ENCODE measurements at places on chromosomes 7 and 10.

- DNase-seq, result no peak
Measured at GRCh38 chr7:115096262-115096661, 174.4 kb downstream of the MDFIC start.

- DNase-seq, result no peak
Measured at GRCh38 chr7:159033956-159034355, 110.7 kb downstream of the VIPR2 start.

- peak; percentile 28 for DNase-seq
Measured at GRCh38 chr10:48648172-48648942, 36.3 kb upstream of the WDFY4 start.

- DNase-seq, result no peak
Measured at GRCh38 chr7:95859429-95859828, 87.1 kb downstream of the DYNC1I1 start.

DNA sequence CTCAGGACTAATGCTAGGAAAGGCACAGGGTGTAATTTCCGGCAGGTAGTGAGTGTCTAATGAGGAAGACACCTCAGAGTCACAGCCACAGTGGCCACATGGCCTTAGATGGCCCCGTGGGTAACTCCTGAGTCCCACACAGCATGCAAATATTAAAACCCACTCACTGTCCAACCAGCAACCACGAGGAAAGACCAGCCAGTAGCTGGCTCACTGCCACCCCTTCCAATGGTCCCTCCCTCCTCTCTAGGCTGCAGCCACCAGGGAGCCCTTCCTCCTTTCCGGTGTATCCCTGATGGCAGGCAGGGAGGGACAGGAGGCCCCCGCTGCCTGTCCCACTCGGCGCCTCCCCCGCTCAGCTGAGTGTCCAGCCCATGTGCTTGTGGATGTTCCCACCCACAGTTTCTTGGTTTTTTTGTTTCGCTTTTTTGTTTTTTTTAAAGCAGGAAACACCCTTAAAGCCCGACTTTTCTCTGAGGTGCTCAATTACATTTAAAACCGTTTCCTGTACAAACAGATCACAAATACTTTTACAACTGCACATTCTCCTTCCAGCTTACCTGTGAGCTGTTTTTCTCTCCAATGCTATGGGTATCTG, 9.2 kb downstream of the BNIP3 start:
- DNase-seq, result no peak

- DNase-seq, result no peak
Measured at GRCh38 chr7:69744026-69744425, 145.8 kb downstream of the AUTS2 start.

GRCh38 chr10:133017203-133017601, 70.5 kb upstream of the ADGRA1 start:
- DNase-seq, result no peak

- DNase-seq, result no peak
Measured at GRCh38 chr7:107359520-107360316, 110.1 kb upstream of the GPR22 start.

- DNase-seq, result no peak
Measured at GRCh38 chr10:58921421-58921855, 255.0 kb upstream of the PHYHIPL start.

GRCh38 chr10:118974951-118975350, 54.6 kb upstream of the NANOS1 start:
- DNase-seq, result no peak

DNA sequence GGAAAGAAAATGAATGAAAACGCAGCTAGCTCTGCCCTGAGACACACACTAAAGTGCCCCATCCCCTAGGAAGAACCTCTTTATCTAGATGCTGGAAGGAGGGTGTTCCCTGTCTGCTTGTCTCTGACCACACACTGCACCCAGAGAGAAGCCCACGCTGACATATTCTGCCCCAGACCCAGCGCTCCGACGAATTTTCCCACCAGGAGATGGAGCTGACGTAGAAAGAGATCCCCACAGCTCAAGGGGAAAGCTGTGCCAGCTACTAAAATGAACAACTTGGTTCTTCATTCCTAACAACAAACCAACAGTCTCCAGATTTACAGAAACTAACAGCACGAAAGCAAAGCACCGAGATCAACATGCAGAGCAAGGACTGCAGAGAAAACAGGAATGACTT, 73.3 kb downstream of the KIAA1549 start:
- DNase-seq, result no peak

- no peak for DNase-seq
Measured at GRCh38 chr10:37754538-37755323, 102.7 kb downstream of the ZNF248 start.

GRCh38 chr7:87028636-87029035, 30.8 kb downstream of the ELAPOR2 start:
- DNase-seq, result no peak

- no peak for DNase-seq
Measured at GRCh38 chr7:127214956-127215718, 37.6 kb downstream of the GRM8 start.

- no peak for DNase-seq
Measured at GRCh38 chr10:118307859-118308258, 34.3 kb downstream of the FAM204A start.

GRCh38 chr10:26138613-26139012, 78.0 kb upstream of the GAD2 start:
- no peak for DNase-seq

DNA sequence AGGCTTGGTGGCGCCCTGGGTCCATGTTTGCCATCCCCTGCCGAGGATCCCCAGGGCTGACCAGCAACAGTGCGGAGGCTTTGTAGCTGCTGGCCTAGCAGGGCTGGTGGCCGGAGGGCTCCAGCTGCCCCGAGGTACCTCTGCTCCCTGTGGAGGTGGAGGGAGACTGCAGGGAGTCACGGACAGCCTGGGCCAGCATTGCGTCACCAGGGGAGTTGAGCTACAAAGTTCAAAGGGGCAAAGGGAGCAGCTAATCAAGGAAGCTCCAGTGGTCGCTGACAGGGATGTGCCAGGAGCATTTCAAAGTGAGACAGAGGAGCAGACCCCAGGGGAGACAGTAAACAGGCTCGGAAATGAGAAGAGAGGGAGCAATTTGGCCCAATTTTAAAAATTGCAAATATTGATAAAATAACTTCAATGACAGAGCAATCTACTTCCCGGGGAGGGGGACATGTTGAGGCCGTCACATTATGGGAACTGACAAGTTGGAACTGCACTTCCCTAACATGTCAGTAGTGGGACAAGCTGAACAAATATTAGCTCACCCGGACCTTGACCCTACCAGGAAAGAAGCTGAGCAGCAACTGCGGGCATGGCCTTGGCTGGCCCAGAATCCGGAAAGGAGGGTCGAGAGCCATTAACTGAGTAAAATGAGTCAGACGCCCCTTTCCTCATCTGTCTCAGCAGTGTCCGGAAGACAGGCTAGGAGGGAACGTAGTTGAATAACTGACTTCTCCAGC, 39.4 kb downstream of the BTBD16 start:
- DNase-seq, result no peak

- DNase-seq, result no peak
Measured at GRCh38 chr7:1040790-1041189, 3.6 kb upstream of the GPR146 start.

DNA sequence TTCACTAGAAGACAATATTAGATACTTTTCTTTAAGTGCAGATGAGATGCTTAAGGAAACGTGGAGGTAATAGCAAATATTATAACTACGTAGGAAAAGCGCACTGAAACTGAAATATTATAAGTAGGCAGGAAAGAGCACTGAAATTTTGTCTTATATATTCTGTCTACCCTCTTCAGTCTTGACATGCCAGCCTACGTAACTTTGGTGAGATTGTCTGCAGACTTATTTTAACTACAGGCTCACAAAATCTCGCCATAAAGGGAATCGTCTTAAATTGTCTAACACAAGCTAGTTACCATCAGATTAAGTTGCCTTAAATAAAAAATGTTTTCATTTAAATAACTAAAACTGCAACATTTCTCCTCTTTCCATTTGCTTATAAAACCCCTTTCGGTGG, 280.1 kb upstream of the PTER start:
- no peak for DNase-seq

DNA sequence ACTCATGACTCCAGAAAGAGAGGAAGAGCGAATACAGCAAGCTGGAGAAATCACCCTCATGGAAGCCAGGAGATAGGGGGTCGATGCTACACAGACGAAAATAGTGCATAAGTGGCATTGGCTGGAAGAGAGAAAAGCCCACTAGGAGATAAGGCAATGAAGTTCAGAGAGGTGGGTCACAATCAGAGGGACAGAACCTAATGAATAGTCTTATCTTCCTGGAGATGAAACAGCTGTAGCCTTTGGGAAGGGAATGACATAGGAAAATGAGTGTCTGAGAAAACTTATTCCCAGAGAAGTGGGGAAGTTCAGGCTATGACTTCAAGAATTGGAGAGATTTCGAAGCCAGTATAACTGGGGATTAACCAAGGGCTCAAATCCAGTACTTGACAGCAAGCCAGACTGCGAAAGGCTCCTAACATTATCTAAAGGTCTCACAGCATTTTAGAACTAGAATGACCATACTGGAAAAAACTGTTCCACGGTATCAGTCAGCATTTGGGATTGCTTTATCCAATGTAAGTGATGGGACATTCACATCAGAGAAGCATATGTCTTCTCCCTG, 211.1 kb downstream of the ZNF365 start:
- no peak for DNase-seq

All from ecto neural progenitor cell (in vitro differentiated cells).